Camera-type eye (tissue), 1 donor: ENCODE measurements at places on chromosomes 3 and 15. TPM values are rescaled to one million over a fixed set of nuclear protein-coding genes. Genes with fewer than 3 reads are reported as not detected.

Gene PPARG
- 5.5 TPM for total RNA-seq

Gene SCN5A
- 3.0 TPM for total RNA-seq

Gene PRKCI
- 68.0 TPM for total RNA-seq

Gene SYNPR
- total RNA-seq: 21.0 TPM

Gene NDUFB5
- total RNA-seq: 112 TPM

Gene TMCO5A
- total RNA-seq: not detected

Gene GRK7
- 1.3 TPM for total RNA-seq

Gene LXN
- 14.3 TPM for total RNA-seq

Gene TSPAN3
- total RNA-seq: 543 TPM

Gene BUB1B
- total RNA-seq: 14.3 TPM

Gene UBR1
- 64.8 TPM for total RNA-seq

Gene SPATA12
- total RNA-seq: not detected

Gene ST6GAL1
- 18.1 TPM for total RNA-seq

Gene TEX9
- 43.3 TPM for total RNA-seq

Gene PLSCR5
- total RNA-seq: not detected

Gene AP3B2
- total RNA-seq: 30.6 TPM

Gene FMN1
- total RNA-seq: 67.1 TPM

Gene LSM3
- total RNA-seq: 11.1 TPM

Gene MOBP
- total RNA-seq: not detected

Gene LRRC34
- total RNA-seq: 17.3 TPM

Gene GAP43
- 25.6 TPM for total RNA-seq

Gene TERC
- total RNA-seq: 215 TPM

Gene UBA5
- 84.9 TPM for total RNA-seq

Gene GOLGA6D
- not detected for total RNA-seq

Gene ZMYND10
- total RNA-seq: 5.7 TPM

Gene GNAT1
- total RNA-seq: 66.7 TPM

Gene ATP13A5
- total RNA-seq: 0.22 TPM

Gene WDR93
- total RNA-seq: 0.66 TPM
